ENCODE measurements at places on chromosomes 4 and X. TPM values are rescaled to one million over a fixed set of nuclear protein-coding genes. Genes with fewer than 3 reads are reported as not detected.

AR gene
- not detected for total RNA-seq

LCORL gene
- 8.9 TPM for total RNA-seq

RNF150 gene
- total RNA-seq, result 0.09 TPM

RBM41 gene
- total RNA-seq, result 12.9 TPM

ACOT9 gene
- 28.3 TPM for total RNA-seq

ADH1C gene
- total RNA-seq, result not detected

OSTC gene
- 80.0 TPM for total RNA-seq

SPANXD gene
- total RNA-seq, result not detected

LIMCH1 gene
- not detected for total RNA-seq

TAF7L gene
- not detected for total RNA-seq

SCRG1 gene
- not detected for total RNA-seq

ATP6AP1 gene
- total RNA-seq, result 22.5 TPM

- DNase-seq, result no peak
Measured at GRCh38 chr4:68683034-68683433, 12.6 kb upstream of the UGT2B15 start.

GRCh38 chr4:101252721-101253120, 94.6 kb downstream of the PPP3CA start:
- DNase-seq, result no peak

DNA sequence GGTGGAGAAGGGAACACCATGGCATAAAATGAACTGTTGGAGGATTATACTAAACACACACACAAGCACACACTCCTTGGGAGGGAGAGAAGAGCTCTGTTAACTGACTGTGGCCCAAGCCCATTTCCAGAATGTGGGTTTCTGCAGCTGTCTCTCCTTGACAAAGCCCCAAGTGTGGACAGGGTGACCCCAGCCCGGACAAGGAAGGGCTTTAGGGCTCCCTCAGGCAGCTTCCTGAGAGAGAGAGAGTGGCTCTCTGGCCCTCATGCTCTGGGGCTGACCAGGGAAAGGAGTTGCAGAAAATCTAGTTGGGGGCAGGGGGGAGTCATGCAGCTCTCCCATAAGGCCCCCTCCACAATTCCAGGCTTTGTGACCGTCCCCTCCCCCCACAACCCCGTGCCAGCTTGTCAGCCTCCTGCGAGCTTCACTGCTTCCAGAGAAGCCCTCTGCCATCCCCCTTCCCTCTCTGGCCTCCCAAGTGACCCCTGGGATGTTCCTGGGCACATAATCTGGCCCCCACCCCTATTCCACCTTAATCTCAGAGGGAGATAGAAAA, 590 bp downstream of the ARHGEF9 start:
- DNase-seq, result no peak

GRCh38 chr4:677431-678293, 3.3 kb downstream of the MYL5 start:
- peak; percentile 38 for DNase-seq

DNA sequence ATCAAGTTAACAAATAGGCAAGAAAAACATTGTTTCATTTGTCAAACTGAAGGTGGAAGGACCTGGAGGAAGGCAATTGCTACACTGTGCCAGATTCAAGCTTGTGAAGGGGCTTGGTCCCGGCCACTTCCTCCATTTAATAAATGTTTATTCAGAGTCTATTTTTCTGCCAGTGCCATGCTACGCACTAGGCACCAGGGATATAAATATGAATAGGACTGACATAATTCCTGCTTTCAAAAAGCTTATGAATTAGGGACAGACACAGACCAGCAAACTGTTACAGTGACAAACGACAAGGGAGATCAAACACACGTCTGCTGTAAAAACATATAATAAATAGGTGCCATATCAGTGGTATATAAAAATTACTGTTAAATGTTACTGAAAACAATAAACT, 571 bp downstream of the TLR6 start:
- peak; percentile 24 for DNase-seq

DNA sequence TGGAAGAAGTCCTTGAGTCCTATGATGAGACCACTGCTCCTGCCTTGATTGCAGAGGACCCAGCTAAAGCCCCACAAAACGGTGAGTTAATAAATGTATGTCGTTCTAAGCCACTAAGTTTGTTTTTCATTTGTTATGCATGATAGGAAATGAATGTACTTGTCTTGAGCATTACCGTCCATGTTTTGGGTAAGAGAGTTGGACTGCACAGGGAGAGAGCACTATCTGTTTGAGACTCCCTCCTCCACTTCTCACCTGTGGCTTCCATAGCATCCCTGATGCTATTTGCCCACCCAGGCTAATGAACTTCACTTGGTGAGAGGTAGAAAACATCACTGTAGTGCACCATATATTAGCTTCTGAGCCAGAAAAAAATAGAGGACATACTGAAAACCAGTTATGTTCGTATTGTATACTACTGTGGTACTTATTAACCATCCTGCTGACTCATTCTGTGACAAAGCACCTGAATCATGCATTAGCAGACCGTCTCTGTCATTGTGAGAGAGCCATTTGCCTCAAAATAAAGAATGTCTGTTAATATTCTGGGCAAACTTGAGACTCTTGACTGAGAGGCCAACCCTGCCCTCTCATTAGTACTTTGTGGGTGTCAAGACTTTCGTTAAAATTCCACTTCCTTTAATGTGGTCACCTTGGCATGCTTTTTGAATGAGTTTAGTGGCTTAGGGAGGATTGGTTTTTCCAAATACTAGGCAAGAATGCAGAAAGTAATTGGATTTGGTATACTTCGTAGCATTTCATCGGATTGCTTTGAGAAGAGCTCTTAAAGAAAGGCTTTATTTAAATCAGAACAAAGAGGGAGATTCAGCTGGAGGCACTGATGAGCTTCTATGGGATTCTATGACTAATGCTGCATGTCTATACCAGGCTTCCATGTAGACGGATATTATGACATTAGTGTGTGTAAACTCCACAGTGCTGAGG, 99.3 kb upstream of the GRPR start:
- DNase-seq, result peak; percentile 1

GRCh38 chr4:52822972-52823701, 39.0 kb upstream of the RASL11B start:
- DNase-seq, result peak; percentile 42

DNA sequence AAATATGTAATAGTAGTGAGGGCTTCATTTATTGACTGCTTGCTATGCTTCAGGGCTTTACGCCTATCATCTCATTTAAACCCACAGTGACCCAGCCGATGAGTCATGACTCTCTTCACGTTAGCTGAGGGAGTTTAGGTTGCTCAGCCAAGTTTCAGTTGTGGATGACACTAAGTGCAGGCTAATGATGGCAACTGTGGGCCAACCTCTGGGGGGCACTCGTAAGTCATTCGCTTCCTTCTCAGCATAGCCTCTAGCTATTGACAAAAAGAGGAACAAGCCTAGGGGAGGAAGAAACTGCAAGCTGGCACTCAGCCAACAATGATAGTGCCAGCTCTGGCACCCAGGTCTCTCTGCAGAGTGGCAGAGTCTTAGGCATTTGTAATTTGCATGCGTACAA, 325.0 kb downstream of the ARHGAP10 start:
- peak; percentile 92 for DNase-seq

GRCh38 chrX:69156638-69157037, 8.6 kb downstream of the PJA1 start:
- DNase-seq, result no peak

GRCh38 chr4:175787546-175787945, 24.5 kb downstream of the GPM6A start:
- DNase-seq, result no peak

DNA sequence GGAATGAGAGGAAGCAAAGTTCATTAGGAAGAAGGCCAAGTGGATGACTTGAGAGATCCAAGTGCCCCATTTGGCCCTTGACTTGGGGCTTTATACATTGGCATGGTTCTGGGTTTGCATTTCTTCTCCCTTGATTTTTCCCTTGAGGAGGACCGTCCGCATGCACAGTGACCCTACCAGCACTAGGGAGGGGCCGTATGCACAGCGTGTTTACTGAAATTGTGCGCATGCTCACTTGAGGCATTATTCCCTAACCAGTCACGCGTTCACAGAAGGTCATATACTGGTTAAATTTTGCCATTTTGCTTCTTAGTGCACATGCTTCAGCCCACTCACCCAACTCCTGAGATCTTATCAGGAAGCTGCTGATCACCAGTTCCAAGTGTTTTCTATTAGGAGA, 35.1 kb downstream of the PAGE2 start:
- no peak for DNase-seq

GRCh38 chr4:9924750-9925149, 96.5 kb downstream of the SLC2A9 start:
- no peak for DNase-seq

GRCh38 chr4:55865228-55865806, 11.9 kb downstream of the EXOC1 start:
- DNase-seq, result no peak

DNA sequence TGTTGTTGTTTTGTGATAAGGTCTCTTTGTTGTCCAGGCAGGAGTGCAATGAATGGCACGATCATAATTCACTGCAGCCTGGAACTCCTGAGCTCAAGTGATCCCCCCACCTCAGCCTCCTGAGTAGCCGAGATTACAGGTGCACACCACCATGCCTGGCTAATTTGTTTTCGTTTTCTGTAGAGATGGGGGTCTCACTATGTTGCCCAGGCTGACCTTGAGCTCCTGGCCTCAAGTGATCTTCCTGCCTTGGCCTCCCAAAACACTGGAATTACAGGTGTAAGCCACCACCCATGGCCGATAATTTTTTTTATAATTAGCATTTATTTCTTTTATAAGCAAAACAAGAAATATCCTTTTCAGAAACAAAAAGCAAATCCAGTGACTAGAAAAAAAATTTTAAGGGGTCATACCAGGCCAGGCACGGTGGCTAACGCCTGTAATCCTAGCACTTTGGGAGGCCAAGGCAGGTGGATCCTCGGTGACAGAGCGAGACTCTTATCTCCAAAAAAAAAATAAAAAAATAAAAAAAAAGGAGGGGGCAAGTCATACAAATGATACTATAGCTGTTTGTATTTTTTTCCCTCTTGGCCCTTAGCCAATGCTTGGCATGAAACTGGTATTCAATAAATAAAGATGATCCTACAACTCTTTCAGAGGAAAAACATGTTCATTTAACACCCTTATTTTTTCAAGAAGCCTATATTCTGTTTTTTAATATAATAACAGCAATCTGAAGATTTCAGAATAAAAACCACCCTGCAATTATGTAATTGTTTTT, 3.4 kb downstream of the PLAC8 start:
- peak; percentile 14 for DNase-seq

GRCh38 chr4:30790998-30791397, 70.8 kb downstream of the PCDH7 start:
- DNase-seq, result no peak

GRCh38 chr4:11746734-11747133, 318.0 kb upstream of the HS3ST1 start:
- no peak for DNase-seq

GRCh38 chr4:138977524-138977923, 38.1 kb upstream of the NOCT start:
- DNase-seq, result no peak

DNA sequence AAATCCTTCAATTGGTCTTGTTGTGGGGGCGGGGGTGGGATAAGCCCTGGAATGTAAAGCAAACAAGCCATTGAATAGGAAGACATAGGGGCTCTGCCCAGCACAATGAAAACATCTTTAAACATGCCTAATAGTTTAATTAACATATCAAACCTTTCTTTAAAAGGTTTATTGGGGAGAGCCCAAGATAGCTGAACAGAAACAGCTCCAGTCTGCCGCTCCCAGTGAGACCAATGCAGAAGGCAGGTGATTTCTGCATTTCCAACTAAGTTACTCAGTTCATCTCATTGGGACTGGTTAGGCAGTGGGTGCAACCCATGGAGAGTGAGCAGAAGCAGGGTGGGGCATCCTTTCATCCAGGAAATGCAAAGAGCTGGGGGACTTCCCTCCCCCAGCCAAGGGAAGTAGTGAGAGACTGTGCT, 327.2 kb upstream of the CNKSR2 start:
- DNase-seq, result no peak

DNA sequence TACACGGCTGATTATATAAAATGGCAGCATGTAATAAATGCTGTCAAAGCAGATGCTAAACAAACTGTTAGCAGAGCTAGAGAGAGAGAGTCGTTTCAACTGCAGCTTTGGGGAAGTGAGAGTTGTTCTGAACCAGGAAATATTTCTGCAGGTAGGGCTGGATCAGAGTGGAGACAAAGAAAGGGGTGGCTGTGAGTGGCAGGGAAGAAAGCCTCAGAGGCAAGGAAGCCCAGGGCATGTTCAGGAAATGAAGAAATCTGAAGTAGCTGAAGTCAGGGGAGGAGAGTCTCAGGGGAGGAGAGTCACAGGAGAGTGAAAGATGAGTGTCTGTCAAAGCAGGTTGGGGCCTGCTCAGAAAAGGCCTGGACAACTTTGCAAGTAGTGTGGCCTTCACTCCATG, 48.4 kb upstream of the RPS6KA3 start:
- DNase-seq, result no peak

DNA sequence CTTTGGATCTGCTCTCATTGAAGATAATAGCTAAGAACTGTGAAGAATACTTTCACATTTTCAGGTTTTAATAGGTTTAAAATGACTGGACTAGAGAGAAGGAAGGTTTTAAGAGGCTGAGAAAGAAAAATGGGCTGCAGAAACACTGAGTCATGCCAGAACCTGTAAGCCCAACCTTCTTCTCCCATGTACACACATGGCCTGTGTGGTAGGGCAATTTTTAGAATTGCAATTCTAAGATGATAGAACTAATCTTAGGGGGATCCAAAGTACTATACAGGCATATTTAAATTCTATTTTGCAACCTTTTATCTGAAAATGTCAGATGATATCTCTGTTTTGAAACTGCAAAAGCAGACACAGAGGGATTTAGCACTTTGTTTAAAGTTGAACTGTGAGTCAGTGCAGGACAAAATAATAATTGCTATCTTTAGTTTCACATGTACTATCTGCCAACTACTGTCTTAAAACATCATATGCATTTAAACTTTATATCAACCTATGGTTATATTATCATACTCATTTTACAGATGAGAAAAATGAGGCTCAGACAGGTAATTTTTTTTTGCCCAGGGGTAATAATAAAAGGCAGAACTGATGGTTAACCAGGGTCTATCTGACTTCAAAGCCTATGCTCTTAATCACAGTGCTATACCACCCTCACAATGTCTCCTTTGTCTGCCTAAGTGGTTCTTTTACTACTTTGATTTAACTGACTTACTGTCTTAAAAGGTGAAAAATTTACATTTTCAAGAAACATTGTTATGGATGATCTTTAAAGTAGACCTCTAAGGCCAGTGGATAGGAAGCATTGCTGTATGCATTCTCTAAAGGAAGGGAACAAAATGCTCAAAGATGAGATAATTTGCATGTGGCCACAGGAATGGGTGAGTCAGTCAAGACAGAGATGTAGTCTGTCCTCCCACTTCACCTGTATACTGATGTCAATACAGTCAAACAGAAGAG, 4.3 kb downstream of the TMPRSS11E start:
- peak; percentile 44 for DNase-seq

GRCh38 chr4:185773419-185773818, 38.6 kb downstream of the SORBS2 start:
- no peak for DNase-seq

- no peak for DNase-seq
Measured at GRCh38 chr4:181443021-181443420, 800.2 kb upstream of the TENM3 start.

- DNase-seq, result no peak
Measured at GRCh38 chrX:39816871-39817731, 280.7 kb downstream of the BCOR start.

GRCh38 chrX:115344885-115345614, 55.5 kb downstream of the LUZP4 start:
- no peak for DNase-seq

All from activated CD8-positive, alpha-beta T cell treated with anti-CD3 and anti-CD28 coated beads for 36 hours (primary cell).